SJSA1 (cell line): ENCODE measurements at places on chromosomes 7 and 10. TPM values are rescaled to one million over a fixed set of nuclear protein-coding genes. Genes with fewer than 3 reads are reported as not detected.
A peak's percentile ranks its signal among the peaks of the same experiment; 100 is the strongest.

GRCh38 chr10:77603534-77603927 lies 34.1 kb downstream of the KCNMA1 start:
- DNase-seq, result no peak
- no peak overlapping the region for H3K27ac ChIP-seq
- H3K36me3 ChIP-seq, result no peaks in the 10 kb centered on the region
- no peaks in the 10 kb centered on the region for H3K27me3 ChIP-seq

DNA sequence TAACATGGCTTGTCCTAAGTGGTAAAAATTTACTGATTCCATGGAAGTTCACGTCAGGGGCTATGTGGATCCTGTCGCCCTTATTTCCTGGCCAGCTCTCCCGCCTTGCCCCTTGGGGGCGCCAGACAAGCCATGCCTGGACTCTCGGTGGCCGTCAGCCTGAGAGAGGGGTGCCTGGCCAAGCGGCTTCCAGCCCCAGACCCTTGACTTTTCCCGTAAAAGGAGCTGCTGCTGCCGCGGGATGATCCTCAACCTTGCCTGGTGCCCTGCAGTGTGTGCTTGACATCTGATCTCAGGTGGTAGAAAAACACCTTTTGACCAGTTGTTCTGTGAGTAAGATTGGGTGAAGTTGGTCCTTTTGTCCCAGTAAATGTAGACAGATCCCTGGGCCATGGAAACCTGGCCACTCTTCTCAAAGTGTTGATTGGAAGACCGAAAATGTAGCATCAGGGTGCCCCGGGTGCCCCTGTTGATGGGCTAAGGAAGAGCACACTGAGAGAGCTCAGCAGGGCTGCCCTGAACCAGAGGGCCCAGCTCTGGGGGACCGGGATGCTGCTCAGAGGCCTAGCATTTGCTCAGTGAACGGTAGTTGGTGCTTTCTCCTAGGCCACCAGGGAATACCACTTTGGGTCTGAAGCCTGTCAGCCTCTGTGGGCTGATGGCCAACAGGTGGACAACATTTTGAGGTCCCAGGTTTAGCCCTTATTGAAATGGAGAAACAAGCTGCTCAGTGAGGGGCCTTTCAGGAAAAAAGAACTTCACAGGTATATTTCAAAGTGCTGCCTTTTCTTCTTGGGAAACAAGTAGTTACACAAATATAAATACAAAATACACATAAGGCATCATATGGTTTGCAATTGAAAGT lies 162.5 kb downstream of the LRMDA start:
- H3K27me3 ChIP-seq, result no peaks in the 10 kb centered on the region
- H3K4me3 ChIP-seq, result no peak overlapping the region
- no peak for DNase-seq
- H3K36me3 ChIP-seq, result no peaks in the 10 kb centered on the region
- no peaks in the 10 kb centered on the region for H3K4me1 ChIP-seq
- no peak overlapping the region for H3K27ac ChIP-seq

The RABGEF1 gene
- total RNA-seq, result 23.3 and 34.2 TPM in 2 replicates

The NEBL gene
- total RNA-seq, result 0.22 and 0.66 TPM in 2 replicates

DNA sequence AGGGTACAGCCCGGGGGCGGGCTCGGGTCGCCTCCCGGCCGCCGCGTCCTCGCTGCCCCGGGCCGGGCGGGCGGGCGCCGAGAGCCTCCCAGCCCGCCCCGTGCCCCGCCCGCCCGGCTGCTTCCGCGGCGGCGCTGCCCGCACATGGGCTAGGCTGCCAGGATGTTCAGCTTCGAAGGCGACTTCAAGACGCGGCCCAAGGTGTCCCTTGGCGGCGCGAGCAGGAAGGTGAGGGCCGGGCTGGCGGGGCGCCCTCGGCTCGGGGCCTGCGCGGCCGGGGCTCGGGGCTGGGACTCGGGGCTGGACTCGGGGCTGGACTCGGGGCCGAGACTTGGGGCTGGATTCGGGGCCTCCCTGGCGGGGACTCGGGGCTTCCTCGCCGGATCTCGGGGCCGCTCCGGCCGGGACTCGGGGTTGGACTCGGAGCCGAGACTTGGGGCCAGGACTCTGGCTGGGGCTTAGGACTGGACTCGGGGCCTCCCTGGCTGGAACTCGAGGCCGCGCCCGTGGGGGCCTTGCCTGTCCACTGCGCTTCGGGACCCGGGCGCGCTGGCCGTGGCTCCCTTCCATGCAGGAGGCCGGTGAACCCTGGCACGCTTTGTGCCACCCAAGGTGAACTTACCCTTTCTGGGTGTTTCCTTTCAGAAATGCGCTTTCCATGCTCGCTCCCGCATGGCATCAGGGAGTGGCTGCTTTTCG lies 534 bp downstream of the UBE3C start:
- peak overlapping the region; percentile 63 for H3K27ac ChIP-seq
- DNase-seq, result peak; percentile 23
- H3K4me1 ChIP-seq, result peaks cover 19% of the 10 kb centered on the region
- peaks cover 42% of the 10 kb centered on the region for H3K36me3 ChIP-seq
- H3K27me3 ChIP-seq, result no peaks in the 10 kb centered on the region

The HOGA1 gene
- total RNA-seq, result 0.21 TPM in 1 of 2 replicates, not detected in the other

The CLDN3 gene
- not detected in 2 replicates for total RNA-seq

DNA sequence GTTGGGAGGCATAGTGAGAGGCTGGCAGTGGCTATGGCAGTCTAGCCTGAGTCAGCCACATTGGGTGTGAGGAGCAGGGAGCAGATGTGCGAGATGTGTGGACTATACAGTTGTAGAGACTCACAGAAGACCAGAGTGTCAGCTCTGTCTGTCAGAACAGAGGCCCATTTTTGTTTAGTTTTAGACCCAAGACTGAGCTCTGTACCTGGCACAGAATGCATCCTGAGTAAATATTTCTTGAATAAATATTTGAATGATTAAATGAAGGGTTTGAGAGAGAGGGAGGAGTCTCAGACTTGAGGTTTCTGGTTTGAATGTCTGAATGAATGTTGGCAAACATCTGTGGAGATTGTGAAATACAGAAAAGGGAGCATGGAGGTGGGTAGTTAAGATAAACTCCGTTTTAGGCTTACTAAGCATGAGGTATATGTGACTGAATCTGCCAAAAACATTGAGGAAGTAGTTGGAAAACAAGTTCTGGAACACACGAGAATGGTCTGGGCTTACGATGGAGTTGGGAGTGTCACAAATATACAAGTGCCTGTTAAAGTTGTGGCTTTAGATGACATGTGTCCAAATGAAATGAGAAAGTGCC lies 3.6 kb downstream of the SEC23IP start:
- no peak for DNase-seq
- peaks cover 37% of the 10 kb centered on the region for H3K36me3 ChIP-seq
- no peak overlapping the region for H3K4me3 ChIP-seq

The PDE6C gene
- total RNA-seq, result not detected in 2 replicates

The KLF14 gene
- not detected in 2 replicates for total RNA-seq

- peaks cover 14% of the 10 kb centered on the region for H3K4me1 ChIP-seq
- H3K27me3 ChIP-seq, result no peaks in the 10 kb centered on the region
- no peak overlapping the region for H3K27ac ChIP-seq
- peaks cover 12% of the 10 kb centered on the region for H3K36me3 ChIP-seq
- no peak overlapping the region for H3K4me3 ChIP-seq
- no peak for DNase-seq
Observed at GRCh38 chr7:140055833-140056232, 6.9 kb downstream of the PARP12 start.

DNA sequence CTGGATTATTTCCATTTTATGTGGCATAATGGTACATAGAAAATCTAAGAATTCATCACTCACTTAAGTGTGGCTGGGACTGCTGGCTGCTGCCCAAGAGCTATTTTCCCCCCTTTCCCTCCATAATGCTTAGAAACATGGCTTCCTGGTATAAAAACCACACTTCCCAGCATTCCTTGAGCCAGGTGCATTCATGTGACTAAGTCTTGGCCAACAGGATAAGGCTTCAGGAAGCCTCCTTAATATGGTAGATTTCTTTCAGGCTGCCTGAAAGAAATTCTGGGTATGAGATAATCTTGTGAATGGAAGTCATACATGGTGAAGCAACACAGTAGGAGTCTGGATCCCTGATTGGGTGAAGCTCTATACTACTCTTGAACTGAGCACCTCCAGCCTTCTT lies 178.0 kb downstream of the JAZF1 start:
- no peak overlapping the region for H3K4me3 ChIP-seq
- no peak for DNase-seq
